Stimulated activated CD4-positive, alpha-beta T cell treated with anti-CD3 and anti-CD28 coated beads, Interleukin-15, amount 100 ng/mL, for 1 hour (primary cell): ENCODE measurements at places on chromosomes 6 and 20.

DNA sequence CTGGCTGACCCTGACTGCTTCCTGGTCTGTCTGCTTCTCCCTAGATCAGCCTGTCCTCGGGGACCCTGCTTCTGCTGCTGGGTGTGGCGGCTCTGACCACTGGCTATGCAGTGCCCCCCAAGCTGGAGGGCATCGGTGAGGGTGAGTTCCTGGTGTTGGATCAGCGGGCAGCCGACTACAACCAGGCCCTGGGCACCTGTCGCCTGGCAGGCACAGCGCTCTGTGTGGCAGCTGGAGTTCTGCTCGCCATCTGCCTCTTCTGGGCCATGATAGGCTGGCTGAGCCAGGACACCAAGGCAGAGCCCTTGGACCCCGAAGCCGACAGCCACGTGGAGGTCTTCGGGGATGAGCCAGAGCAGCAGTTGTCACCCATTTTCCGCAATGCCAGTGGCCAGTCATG lies 6.3 kb downstream of the NRSN2 start:
- DNase-seq, result no peak

DNA sequence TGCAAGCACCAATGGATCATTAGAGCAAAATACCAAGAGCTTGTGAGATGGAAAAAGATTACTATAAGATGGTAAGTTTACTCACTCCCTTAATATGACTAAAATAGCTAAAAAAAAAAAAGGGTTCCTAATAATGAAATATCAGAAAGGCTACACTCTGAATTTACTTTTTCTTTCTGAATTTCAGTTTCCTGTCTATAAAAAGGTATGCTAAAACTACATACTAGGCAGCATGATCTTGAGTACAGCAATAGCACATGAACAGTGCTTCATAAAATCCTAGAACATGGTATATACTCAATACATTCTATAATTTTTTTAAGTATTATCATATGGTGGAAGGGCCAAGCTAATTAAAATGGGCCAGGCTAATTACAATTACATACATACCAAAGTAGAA lies 24.0 kb upstream of the FAM135A start:
- DNase-seq, result no peak

GRCh38 chr6:54988576-54988975 lies 142.0 kb downstream of the FAM83B start:
- no peak for DNase-seq

DNA sequence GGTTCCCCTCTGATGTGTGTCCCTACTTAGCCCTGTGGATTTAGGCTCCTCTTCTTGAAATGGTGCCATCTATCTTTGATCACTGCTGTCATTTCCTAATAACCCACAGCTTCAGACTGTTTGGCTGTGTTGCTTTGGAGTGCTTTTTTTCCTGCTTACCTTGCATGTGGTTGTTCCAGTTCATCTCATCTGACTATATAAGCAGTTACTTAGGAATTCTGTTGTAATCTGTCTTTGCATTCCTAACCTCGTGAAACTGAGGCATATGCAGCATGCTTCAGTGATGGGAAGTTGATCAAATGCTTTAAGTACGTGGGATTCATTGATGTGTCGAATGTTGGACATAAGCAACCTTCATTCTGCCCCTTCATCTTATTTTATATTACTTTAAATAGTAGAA lies 115.8 kb upstream of the FLRT3 start:
- no peak for DNase-seq

DNA sequence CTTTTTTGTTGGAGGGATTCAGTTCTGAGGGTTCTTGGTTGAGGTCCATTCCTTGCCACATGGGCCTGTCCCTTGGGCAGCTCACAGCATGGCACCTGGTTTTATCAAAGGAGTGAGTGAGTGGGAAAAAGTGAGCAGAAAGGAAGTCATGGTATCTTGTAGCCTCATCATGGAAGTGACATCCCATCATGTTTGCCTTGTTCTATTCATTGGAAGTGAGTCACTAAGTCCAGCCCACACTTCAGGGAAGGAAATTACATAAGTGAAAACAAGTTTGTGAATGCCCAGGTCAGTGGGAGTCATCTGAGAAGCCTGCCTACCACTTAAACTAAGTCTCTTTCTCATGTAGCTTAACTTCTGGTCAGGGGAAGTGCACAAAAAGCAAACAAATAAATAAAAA lies 32.8 kb upstream of the ZNFX1 start:
- no peak for DNase-seq

GRCh38 chr20:63223121-63223825 lies 7.3 kb upstream of the YTHDF1 start:
- no peak for DNase-seq

- no peak for DNase-seq
Measured at GRCh38 chr6:7139835-7140470, 32.2 kb downstream of the RREB1 start.

DNA sequence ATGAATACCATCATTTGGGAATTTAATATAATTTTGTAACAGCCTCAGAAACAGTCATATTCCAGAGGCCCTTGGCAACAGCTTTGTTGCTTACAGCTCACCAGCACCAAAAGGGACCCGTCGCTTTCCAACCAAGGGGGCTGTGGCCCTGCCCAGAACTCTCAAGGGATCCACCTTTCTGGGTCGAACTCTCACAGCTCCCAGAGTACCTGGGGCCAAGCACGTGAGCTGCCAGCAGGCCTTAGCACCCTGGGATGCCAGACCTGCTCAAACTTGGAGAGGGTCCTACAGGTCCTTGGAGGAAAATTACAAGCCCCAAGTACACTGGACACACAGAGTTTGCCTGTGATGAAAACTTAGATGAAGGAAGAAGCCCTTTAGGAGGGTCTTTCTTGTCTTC lies 66.6 kb downstream of the SNX5 start:
- DNase-seq, result no peak

- no peak for DNase-seq
Measured at GRCh38 chr6:135831016-135831415, 20.5 kb upstream of the PDE7B start.

DNA sequence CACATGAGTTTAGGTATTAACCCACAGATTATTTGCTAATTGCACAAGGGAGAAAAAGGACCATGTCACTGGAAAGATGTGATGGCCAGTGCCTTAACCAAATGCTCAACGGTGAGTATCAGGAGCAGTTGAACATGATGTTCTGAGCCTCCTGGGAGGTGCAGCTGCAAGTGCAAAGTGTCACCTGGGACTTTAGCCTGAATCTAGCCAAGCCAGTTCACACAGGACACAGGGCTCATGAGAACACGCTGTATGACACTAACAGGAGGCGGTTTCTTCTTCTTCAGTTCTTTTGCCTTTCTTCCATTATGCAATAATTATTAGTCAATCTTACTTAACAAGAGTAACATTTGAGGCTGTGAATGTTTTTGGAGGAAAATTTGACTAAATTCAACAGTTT lies 225.3 kb downstream of the THBS2 start:
- no peak for DNase-seq

- no peak for DNase-seq
Measured at GRCh38 chr6:152588456-152588855, 48.7 kb downstream of the SYNE1 start.

GRCh38 chr20:10954137-10954840 lies 280.5 kb upstream of the JAG1 start:
- DNase-seq, result no peak

DNA sequence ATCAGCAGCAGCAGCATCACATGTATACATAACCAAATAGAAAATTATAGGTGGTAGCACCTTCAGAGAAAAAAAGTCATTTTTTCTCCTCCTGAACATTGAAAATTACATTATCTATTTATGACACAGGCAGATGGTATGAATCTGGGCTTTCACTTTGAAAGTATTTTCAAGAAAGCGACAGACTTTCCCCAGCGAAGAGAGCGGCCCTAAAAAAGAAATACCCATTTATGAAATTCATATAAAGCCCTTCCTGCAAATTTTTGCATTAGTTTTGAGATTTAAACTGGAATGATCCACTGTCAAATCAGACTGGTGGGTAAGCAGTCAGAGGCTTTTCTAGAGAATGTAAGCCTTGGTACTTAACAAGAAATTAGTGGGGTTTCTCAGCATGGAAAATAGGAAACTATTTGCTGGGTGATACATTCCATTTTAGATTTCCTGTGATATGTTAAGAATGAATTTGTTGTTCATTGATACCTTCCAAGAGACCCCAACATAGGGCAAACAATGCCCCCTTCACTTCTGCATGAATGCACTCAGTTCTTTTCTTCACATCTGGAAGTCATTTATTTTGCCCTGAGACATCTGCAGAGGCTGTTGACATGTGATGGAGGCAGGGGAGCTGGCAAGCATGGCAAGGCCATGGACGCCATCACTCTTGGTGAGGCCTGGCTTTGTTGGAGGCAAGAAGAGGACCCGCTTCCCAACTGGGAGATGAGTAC lies 147.0 kb downstream of the LINC00237 start:
- no peak for DNase-seq

GRCh38 chr6:153084393-153084792 lies 46.7 kb downstream of the RGS17 start:
- no peak for DNase-seq

DNA sequence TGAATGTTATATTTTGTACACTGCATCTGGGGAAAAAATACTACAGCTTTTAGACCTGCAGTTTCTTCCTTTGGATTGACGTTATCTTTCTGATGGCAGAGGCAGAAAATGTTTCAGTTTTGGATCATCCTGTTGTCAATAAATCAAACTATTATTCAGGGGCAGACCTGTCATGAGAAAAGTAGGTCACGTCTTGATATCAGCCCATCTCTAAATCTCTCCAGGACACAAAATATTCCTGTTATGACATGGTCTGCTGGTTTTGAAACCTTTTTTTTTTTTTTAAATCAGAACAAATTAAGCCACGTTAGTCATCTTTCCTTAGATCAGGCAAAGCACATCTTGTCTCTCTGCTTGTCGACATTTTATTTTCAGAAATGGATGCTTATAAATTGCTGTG lies 24.0 kb downstream of the IL20RA start:
- DNase-seq, result no peak

GRCh38 chr6:140051521-140052512 lies 677.4 kb upstream of the CITED2 start:
- DNase-seq, result no peak

GRCh38 chr20:5970381-5970780 lies 19.9 kb downstream of the MCM8 start:
- DNase-seq, result no peak

DNA sequence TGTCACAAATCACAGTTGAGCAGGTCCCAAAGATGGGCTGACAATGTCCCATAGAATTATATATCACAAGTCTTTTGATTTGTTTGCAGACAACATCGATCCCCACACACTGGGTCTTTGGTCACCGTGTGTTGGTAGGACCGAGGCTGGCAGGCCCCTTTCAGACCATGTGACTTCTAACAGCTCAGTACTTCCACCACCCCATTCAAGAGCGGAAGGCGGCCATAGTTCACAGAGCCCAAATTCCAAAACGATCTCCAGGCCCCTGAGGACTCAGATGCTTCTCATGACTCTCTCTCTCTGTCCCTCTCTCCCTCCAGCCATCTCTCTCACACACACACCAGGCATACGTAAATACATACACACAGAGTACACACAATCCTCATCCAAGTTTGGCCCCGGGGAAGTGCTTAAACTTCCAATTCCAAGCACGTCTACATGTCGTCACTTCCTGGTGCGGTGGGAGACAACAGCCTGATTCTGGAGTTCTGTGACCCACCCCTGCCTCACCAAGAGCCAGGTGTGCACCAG lies 155.9 kb upstream of the INSM1 start:
- no peak for DNase-seq

DNA sequence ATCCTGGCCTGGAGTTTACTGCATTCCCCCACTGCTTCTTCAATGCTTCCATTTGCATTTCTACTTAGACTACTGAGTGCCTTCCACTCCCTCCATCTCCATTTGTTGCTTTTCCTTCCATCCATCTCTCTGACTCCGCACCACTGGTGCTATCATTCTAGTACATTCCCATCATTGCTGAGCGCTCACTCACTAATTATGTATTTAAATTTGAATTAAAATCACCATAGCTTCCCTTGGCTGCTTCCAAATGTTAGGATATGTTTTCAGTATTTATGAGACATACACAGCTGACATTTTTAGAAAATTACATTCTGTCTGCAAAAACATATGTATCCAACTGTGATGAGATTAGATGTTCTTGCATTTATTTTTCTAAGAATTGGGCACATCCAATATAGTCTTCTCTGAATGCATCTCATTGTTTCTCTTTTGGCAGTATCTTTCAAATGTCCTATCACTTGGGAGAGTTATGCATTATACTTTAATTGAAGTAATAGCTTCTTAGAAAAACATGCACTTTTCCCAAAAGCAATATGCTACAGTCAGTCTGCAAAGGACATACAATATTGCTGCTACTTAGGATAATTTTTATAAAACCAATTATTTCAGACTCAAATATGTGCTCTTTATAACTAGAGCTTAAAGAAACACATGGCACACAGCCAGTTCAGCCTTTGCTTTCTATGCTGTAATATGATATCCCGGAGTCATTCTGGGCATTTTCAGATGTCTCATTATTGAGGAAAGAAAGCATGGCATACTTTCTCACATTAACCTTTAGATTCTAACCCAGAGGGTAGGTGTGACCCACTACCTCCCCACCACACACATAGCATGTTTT lies 12.1 kb upstream of the COL21A1 start:
- DNase-seq, result no peak

DNA sequence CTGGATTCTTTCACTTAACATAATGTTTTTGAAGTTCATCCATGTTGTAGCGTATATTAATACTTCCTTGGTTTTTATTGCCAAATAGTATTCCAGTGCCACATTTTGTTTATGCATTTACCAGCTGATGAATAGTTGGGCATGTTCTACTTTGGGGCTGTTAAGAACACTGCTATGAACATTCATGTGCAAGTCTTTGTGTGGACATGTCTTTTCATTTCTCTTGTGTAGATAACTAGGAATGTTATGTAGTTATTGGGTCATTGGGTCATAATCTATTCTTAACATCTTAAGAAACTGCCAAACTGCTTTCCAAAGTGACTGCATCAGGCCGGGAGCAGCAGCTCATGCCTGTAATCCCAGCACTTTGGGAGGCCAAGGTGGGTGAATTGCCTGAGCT lies 43.8 kb upstream of the GLP1R start:
- DNase-seq, result no peak
